Pulmonary artery endothelial cell (primary cell): ENCODE measurements at places on chromosomes 12 and 14. TPM values are rescaled to one million over a fixed set of nuclear protein-coding genes. Genes with fewer than 3 reads are reported as not detected.

DNA sequence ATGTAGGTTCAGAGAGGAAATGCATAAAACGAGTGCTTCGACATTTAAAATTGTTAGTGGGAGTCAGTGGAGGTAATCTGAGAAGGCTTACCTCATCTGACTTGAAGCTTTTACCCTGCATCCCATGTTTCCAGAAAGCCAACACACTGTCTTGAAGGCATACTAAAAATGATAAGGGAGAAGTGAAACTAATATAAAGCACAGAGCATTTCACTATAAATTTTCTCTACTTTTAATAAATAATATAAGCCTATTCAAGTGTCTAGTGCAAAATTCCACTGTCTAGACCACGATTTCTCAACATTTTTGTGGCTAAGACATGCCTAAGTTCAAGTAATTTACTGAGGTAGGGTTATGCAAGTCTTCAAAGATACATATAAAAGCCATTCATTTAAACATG lies 29.1 kb upstream of the CDKL1 start:
- DNase-seq = no peak

The BHLHE41 gene
- 0.21 and 0.26 TPM in 2 replicates for total RNA-seq

The EID3 gene
- 5.1 and 11.7 TPM in 2 replicates for total RNA-seq

The PAH gene
- not detected in 2 replicates for total RNA-seq

DNA sequence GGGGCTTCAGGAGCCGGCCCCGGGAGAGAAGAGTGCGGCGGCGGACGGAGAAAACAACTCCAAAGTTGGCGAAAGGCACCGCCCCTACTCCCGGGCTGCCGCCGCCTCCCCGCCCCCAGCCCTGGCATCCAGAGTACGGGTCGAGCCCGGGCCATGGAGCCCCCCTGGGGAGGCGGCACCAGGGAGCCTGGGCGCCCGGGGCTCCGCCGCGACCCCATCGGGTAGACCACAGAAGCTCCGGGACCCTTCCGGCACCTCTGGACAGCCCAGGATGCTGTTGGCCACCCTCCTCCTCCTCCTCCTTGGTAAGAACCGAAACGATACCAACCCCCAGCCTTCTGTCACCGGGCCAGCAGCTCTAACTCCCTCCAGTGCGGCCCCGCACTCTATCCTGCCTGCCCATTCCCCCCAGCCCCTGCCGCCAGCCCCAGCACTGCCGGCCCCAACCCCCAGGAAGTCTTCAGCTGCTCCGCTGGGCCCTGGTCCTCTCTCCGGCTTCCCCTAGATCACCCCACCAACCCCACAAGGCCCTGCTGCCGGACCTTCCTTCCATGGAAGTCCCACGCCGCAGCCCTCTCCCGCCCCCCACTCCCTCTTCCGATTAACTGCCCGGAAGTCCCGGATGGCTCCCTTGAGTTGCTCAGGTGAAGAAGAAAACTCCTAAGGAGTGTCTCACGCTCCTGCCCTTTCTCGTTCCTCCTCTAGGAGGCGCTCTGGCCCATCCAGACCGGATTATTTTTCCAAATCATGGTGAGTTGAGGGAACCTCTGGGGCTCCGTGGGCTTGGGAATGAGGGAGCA lies 693 bp downstream of the LRP10 start:
- DNase-seq = no peak

The HCAR3 gene
- total RNA-seq = not detected in 2 replicates

DNA sequence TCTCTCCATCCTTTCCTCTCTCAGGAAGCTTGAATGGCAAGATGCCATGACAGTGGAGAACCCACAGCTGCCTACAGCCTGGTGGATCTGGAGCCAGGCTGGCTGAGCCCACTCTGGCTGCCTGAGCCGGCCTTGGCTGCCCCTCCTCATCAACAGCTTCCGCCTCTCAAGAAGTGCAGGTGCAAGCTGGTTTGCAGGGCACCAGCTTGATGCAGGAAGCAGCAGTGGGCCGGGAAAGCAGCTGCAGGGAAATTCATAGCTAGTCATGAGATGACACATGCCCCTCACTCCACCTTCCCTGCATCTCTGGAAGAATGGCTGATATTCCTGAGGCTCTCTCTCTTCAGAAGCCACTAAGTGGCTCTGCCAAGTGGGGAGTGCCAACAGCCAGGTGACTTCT lies 289.1 kb downstream of the RPS29 start:
- DNase-seq = no peak

DNA sequence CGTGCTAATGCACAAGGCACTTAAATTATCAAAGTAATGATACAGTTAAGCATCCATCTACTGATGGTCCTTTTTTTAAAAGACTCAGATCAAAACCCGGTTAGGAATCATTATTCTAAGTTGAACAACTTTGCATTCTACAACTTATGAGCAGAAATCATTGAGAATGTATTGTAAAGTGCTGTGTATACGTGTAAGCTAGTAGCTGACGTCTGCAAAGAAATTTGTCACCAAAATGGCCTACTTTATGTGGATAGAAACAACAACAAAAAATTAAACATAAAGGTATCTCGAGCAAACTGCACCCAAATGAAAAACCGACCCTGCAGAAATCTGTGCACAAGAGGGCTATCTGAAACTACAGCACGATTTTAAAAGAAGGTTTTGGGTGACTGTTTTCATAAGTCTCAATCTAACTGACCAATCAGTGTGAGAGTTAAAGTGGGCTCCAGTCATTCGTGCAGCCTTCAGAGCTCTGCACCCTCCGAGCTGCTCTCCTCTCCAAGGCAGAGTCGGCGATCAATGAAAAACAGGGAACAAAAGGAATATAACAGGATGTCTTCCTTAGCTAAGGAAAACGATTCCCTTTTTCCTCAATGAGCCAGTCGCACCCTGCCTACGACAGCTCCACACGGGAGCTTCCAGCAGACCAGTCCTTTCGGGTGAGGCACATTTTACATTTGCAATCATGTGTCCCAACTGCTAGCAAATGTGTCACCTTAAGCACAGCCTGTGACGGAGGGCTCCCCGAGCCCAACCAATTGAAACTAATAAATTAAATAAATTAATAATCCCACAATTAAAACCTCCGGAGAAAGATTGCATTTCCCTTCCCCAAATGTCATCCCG lies 200.7 kb upstream of the FOXN3 start:
- no peak for DNase-seq

- DNase-seq = no peak
Measured at GRCh38 chr12:120417917-120418580, 19.9 kb upstream of the COX6A1 start.

DNA sequence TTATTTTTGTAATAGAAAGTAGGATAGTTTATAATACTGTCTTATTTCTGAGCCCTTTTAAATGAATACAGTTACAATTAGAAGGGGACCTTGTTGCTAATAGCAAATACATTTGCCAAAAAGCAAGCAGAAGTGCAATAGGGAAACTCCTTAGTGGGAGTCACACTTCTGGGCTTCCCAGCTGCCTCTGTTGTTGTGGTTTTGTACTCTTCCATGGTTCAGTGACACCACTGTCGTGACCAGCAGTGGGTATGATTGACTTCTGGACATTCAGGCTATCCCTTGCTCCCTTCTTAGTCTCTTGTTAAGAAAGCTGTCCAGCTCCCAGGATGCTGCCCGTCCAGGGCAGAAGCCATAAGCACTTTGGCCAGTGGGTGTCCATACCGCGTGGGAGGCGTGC lies 22.6 kb downstream of the TCTN1 start:
- DNase-seq = no peak

The LRR1 gene
- total RNA-seq = 36.1 and 46.7 TPM in 2 replicates

The FAM90A1 gene
- 0.11 TPM in 1 of 2 replicates, not detected in the other for total RNA-seq

- DNase-seq = no peak
Measured at GRCh38 chr14:23725528-23725927, 89.4 kb downstream of the DHRS2 start.

DNA sequence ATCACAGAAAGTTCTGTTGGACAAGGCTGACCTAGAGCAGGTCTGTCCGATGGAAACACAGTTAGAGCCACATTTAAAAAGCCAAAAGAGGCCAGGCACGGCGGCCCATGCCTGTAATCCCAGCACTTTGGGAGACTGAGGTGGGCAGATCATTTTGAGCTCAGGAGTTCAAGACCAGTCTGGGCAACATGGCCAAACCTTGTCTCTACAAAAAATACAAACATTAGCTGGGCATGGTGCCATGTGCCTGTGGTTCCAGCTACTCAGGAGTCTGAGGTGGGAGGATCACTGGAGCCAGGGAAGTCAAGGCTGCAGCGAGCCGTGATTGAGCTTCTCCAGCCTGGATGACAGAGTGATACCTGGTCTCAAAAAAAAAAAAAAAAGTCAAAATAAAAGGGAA lies 14.9 kb downstream of the UBE3B start:
- no peak for DNase-seq

DNA sequence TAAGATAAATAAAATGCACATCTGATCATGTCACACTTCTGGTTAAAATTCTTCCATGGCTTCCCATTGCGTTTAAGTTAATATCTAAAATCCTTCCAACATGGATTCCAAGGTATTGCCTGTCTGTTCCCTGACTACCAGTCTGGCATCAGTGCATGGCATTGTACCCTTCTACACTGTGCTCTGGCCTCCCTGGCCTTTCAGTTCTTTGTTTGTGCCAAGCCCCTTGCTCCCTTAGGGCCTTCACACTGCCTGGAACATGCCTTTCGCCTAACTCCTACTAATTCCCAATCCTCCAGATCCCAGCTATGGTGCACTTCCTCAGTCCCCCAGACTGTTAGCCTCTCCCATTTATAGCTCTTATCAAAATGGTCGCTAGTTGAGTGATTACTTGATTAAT lies 6.3 kb downstream of the CIPC start:
- DNase-seq = no peak

DNA sequence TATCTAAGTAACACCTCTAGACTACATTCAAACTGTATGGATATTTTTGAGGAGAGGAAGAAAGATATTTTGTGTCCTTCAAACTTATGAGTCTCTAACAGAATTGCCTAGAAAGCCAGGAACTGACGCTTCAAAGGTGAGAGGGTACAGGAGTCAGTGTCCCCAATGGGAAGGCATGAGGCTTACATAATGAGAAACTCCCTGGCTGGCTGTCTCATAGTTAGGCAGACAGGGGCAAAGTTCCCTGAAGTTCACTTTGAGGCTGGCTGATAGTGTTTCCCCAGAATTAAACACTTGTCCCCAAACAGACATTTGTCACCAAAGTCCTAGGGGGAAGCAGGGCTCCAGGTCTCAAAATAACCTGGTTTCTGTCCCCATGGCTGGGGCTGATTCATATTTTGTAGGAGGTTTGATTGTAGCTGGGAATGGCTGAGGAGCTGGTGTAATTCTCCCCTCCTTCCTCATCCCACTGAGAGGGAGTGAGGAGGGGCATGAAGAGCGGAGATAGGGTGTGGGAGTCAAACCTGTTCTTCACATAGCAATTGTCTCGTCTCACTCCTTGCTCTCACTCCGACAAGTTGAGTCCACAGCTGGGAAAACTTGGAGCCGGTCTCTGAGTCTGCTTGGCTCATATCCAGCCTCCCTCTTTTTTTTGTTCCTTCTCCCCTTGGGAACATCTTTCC lies 56.4 kb upstream of the CISTR start:
- DNase-seq = no peak

The IL26 gene
- not detected in 2 replicates for total RNA-seq

DNA sequence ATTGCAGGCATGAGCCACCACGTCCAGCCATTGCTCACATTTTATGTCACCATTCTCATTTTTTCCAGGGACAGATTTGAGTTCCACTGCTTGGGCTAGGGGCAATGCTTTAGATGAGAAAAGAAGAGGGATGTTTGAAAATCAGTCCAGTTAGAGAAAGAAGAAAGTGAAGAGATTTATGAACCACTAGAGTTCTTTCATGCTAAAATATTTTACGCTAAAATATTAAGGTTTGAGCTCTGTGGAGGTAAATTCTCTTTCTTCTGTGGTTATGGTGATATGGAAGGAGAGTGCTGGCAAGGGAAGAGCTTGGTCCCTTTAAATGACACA lies 21.5 kb downstream of the CFL2 start:
- DNase-seq = no peak

GRCh38 chr14:90159146-90159545 lies 97.2 kb upstream of the PSMC1 start:
- no peak for DNase-seq

DNA sequence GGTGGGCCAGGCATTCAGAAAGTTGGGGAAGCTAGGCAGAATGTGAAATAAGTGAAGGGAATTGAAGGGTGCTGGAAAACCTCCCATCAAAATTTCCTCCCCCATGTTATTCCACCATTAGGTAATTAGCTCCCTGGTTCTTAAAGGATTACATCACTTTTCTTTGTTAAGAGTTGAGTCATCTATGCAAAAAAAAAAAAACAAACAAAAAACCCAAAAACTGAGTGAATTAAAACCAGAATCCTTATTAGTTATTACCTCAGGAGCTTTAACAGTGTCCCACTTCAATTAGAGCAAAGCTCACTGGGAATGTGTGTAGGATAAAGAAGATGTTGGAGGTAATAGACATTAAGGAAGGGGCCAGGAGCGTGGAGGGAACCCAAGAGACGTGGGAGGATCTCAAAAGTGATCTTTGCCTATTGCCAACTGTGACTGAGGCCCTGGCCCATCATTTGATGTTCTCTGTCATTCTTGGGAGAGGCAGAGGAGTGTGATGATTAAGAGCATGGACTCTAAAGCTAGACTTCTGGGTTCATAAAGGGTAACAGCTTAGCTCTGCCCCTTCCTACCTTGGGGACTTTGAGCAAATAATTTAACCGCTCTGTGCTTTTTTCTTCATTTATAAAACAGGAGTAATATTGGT lies 364.7 kb downstream of the APAF1 start:
- no peak for DNase-seq

GRCh38 chr14:104978746-104979691 lies 845 bp upstream of the AHNAK2 start:
- DNase-seq = no peak

The TRPV4 gene
- 0.92 and 1.7 TPM in 2 replicates for total RNA-seq

GRCh38 chr12:119808441-119808840 lies 68.7 kb downstream of the CIT start:
- DNase-seq = no peak

- no peak for DNase-seq
Measured at GRCh38 chr14:95480109-95480886, 36.2 kb downstream of the SYNE3 start.

DNA sequence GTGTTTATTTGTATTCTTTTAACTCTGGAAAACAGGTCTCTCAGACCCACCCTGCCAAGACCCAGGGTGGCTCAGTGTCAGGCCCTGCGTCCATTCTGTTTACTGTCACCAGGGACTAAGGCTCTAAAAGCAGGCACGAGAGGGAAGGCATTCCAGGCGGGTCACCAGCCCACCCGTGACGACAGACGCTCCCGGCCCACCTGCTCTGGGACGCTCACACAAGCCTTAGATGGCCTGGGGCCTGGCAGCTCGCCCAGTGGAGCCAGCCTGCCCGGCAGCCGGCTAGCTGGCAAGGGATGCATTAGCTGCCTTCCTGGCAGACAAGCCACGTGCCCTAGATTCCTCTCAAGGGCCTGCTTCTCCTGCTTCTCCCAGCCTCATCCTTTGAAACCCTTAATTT lies 9.2 kb upstream of the NUAK1 start:
- DNase-seq = no peak

DNA sequence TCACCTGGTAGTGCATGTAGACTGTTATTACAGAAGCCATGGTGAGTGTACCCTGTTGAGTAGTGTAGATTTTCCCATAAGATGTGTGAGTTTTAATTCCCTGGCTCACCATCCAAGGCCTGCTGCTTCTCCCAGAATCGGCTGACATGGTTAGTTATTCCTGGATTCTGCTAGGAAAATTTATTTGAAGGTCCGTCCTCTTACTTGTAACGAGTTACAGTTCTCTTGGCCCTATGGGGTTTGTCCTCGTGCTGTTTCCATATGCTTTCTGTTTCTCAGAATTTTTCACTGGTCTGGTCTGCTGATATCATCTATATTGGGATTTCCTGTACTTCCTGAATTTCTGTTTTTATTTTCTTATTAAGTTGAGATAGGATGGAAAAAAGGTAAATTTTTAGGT lies 423.3 kb upstream of the RGS6 start:
- no peak for DNase-seq

The MSI1 gene
- not detected in 2 replicates for total RNA-seq

The TCTN1 gene
- total RNA-seq = 8.7 and 12.1 TPM in 2 replicates

The GPRC5D gene
- 0.11 TPM in 1 of 2 replicates, not detected in the other for total RNA-seq
